Ovary (tissue), 10 donors: ENCODE measurements at places on chromosomes 2 and 18. TPM values are rescaled to one million over a fixed set of nuclear protein-coding genes. Genes with fewer than 3 reads are reported as not detected.

DNA sequence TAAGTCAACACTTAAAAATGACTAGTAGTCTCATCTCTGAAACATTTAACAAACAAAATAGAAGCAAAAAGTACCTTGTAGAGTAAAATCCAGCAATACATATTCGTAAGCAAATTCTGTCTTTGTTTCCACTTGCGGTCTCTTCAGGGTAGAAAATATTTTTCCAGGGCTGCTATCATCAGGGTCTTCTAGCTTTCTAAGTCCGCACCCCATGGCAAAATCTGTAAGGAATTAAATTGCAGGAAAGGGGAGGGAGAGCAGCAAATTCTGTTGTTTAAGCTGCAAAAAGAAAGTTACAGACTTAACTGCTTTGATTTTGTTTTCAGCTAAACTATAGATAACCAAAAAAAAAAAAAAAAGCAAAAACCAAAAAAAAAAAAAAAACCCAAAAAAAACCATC is at the start of gene RFTN2:
Gene RFTN2 (minus strand): TSS at position 342 of the 400 bp plus-strand sequence. CDS start 129 bp downstream, at position 213.
- no peak for DNase-seq

- DNase-seq = peak; percentile 56
These were observed 455 bp upstream of the DLX1 start for GRCh38 chr2:172084645-172085459.

- DNase-seq = no peak
These were observed 22.4 kb downstream of the ZNF532 start for GRCh38 chr18:58886864-58887612.

DNA sequence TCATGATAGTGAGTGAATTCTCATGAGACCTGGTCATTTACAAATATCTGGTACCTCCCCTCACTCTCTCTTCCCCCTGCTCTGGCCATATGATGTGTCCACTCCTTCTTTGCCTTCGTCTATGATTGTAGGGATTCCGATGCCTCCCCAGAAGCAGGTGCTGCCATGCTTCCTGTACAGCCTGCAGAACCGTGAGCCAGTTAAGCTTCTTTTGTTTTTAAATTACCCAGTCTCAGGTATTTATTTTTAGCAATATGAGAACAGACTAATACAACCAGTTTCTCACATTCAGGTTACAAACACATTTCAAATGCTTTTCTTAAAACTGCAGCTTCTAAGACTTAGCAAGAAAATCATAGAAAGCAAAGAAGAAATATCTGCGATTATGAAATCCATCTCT is 321.2 kb upstream of the CDH7 start:
- DNase-seq = no peak

RAX gene
- total RNA-seq = not detected

DNA sequence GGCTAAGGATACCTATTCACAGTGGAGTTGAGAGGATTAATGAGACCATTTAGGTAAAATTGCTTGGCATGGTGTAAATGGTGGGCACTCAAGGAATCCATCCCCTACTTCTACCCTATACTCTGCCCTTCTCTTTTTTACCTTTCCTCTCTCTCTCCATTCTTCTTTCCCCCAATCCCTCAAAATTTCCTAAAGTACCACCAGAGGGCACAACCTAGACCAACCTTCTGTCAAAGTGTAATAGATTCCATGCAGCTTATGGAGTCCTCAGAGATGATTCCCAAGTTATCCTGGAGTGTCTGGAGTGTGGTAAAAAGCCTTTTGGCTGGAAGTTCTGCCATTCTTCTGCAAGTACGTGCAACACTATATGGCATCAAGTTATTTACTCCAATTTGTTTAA is 33.0 kb upstream of the CCDC195 start:
- no peak for DNase-seq

GAL3ST2 gene
- total RNA-seq = 0.50 TPM

GRCh38 chr18:71989616-71990015 is 554.5 kb downstream of the CBLN2 start:
- DNase-seq = no peak

- DNase-seq = no peak
These were observed 131.2 kb downstream of the TRIB2 start for GRCh38 chr2:12847694-12848575.

DNA sequence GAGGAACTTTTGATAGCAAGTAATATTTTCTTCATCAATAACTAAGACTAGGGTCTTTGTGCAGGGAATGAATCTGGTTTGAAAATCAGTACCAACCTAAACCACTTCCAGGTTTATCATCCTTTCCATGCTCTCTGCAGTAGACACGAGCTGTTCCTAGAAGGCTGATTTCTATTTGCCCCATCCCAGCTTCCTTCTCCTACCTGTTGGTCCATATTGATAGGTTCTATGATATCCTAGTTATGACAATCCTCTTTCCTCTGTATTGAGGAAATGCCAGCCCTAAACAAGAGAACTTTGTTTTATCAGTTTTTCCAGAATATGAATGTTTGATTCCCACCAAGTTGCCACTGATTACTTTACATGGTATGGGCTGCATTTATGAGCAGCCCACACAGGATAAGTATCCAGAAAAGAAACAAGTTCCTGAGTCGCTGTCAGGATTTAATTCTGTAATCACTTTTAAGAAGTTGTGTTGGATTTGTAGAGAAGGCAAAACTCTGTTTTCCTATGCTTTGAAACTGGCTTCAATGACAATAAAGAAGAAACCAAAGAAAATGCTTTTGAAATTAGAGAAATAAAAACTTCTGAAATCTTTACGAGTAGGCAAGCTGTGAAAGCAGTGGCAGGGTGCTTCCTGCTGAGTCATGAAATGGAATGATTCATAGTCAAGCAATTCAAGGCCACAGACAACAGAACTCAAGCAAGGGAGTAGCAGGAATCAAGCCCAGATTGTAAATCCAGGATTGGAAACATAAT is 37.3 kb upstream of the TANK start:
- peak; percentile 51 for DNase-seq

DSG4 gene
- not detected for total RNA-seq

GRCh38 chr2:228709788-228710371 is 528.4 kb upstream of the SPHKAP start:
- DNase-seq = no peak

DNA sequence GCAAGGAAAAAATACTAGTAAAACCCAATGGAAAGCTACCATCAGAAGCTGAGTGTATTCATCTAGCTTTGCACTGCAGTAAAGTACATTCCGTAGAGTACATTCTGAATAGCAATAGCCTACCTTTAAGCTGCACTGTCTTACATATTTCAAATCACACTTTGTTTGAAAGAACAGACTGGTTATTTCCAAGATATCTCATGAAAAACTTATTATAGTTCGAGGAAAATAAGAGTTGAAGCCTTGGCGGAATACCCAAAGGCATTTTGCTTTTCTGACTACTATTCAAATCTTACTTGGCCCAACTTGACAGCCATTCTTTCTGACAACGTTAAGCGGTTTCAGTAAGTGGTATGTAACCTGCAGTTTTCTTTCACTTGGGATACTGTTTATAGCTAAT is 177.6 kb downstream of the NRXN1 start:
- no peak for DNase-seq

DNA sequence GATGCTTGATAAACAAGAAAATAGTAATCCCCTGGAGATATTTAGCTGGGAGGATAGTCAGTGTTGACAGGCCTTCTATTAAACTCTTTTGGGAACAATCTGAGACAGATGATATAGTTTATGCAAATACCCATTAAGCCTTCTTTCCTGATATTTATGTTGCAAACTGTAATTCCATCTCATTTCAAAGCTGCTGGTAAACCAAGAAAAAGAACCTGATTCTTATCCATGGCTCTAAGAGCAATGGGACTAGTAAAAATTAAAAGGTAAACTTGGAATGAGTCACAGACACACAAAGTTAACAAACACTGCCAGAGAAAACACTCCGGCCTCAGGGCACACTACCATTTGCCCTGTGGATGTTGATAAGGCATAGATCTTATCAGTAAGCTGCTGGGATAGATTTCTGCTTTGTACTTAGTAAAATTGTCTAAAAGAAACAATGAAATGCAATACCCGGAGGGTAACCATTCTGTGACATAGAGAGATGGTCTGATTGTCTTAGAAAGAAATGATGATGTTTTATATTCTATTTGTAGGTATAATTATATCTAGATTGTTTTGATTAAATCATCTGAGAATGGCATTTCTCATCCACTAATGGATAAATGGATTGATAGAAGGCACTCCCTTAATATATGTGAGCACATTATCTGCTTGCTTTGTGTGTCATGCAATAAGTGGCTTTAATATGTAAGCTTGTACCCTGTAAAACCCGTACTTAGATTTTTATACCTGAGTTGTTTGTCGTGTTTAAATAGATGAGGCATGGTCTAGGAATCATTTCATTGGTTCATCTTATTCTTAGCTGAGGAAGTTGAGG is 13.2 kb downstream of the GALR1 start:
- no peak for DNase-seq

DNA sequence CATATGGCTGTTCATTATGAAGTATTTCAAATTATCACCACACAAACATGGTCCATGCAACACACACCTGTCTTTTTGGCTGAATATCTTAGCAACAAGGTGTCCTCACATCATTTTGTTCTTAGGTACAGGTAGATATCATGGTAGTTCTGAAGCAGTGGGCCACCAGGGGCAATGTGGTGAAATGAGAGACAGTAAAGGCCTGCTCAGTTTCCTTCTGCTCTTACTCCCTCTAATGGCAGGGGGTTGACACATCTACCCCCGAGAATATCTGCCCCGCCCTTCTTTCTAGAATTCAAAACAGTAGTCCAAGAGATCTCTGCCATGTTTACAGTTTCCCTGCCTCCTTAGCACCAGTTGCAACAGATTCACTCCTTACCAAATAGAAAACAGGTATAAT is 147.0 kb upstream of the KLHL14 start:
- no peak for DNase-seq

GRCh38 chr2:120574620-120575019 is 161.0 kb upstream of the GLI2 start:
- DNase-seq = no peak

GRCh38 chr2:240255165-240255491 is 114.7 kb upstream of the OTOS start:
- DNase-seq = peak; percentile 16

GRCh38 chr2:149115781-149116180 is 77.3 kb downstream of the LYPD6B start:
- no peak for DNase-seq

GRCh38 chr18:7945882-7946281 is 378.8 kb downstream of the PTPRM start:
- DNase-seq = no peak
